NCI-H1417 (cell line): ENCODE measurements at places on chromosomes 12 and 14.
A peak's percentile ranks its signal among the peaks of the same experiment; 100 is the strongest.

DNA sequence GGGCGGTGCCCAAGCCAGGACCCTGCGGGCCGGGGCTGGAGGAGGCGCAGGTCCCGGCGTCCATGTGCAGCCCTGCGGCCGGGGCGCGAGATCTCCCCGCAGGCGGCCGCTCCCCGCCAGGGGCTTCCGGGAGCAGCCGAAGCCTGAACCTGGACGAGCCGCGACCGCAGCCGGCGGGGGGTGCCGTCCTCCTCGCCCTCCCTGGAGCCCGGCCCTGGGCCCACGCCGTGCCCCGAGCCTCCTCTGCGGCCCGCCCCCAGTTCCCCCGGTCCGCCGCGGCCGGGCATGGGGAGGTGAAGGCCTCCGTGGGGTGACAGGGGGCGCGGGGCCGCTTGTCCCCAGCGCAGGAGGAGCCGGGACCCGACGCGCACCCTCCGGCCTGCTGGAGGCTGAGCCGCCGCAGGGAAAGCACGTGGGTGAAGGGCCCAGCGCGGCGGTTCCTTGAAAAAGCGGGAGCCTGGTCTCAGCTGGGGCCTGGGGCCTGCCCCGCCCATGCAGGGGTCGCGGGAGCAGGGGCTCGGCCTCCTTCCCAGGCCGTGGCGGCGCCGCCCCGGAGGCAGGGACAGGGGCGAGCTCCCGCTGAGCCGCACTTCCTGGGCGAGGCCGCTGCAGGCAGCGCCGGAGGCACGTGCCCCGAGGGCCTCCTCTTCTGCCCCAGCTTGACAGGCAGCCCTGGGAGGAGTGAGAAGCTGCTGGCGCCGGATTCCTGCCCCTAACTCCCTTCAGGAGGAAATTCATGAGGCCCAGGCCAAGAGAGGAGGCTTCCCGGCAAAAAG is 55.6 kb upstream of the PPP2R5C start:
- no peak for DNase-seq

- peak; percentile 11 for DNase-seq
These were observed 127.2 kb upstream of the ATF7IP start for GRCh38 chr12:14238221-14238792.

DNA sequence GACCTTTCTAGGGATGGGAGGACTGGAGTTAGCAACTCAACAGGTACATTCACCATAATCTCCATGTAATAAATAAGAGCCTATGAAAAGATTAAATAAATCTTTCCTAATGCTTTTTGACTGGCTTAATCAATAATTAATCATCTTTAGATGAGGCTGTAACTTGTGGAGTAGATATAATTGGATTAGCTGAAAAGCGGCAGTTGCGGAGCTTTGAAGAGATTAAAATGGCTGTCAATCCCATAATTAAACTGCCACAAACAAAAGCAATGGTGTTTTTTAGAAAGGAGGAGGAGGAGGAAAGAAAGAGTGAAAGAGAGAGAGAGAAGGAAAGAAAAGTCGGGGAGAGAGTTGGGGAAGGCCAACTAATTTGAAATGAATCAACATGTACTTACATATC is 70.7 kb upstream of the TMEM263 start:
- no peak for DNase-seq

DNA sequence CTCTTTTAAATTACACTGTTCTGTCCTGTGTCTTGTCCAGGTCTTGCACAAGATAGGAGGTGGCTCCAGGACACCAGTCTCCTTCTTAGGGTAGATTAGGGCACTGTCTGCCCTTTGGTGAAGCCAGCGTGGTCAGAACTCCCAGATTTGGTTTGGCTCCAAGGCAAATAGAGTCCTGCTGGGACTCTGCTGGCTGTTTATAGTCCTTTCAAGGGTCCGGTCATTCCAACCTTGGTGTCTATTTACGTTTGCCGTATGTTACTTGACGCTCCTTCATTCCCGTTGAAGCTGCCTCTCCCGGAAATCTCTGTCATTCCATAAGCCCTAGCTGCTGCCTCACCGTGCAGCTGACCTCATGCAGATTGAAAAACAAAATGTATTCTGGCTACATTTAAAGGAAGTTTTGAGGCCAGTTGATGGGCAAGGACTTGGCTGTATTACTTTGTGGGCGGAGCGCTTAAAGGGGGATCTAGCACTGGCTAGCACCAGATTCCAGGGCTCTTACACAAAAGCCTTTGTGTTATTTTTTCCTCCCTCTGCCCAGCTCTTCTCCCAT is 180.6 kb downstream of the AKAP6 start:
- DNase-seq, result no peak

DNA sequence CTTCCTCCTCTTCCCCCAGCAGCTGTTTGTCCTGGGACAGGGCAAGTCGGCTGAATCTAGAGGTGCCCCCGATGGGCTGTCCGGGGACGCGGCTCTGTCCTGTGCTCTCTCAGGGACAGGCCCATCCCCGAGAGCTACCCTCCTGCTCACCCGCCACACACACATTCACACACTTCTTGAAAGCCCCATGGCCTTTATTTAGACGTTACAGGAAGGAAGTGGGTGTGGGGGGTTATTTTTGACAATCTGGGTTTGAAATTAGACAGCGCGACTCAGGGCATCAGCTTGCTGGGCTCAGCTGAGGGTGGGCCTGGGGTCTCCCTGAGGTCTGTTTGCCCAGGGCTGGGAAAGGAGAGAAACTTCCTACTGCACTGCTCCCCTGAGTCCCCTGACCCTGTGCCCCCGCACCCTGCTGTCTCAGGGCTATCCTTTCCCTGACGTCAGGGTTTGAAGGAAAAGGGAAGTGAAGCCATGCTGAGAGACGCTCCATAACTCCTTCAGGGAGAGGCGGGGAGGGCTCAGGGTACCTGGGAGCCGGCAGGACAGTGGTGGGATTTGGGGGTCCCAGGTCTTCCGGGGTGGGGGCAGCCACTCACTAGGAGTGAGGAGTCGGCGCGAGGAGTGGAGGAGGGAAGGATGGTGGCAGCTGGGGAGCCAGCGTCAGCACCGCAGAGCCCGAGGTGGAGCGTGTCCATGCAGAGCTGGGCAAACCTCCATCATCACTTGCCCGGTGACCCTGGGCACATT is 8.1 kb downstream of the PTPN6 start:
- no peak for DNase-seq

- no peak for DNase-seq
These were observed 27.6 kb upstream of the ETV6 start for GRCh38 chr12:11621797-11622423.

DNA sequence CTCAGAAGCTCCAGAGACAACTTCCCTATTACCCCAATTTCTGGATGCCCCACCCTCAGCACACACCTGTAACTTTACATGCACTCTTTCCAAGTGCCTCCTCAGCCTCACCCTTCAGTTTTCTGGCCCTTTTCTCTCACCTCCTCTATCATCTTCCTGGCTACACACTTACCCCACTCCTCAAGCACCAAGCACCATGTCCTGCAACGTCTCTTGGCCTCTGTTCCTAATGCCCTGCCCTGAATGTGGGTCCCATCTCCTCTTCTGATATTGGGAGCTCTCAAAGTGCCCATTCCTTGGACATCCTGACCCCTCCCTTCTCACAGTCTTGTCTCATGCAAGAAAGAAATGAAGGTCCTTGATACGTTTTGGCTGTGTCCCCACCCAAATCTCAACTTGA is 1.2 kb downstream of the KRT72 start:
- no peak for DNase-seq

DNA sequence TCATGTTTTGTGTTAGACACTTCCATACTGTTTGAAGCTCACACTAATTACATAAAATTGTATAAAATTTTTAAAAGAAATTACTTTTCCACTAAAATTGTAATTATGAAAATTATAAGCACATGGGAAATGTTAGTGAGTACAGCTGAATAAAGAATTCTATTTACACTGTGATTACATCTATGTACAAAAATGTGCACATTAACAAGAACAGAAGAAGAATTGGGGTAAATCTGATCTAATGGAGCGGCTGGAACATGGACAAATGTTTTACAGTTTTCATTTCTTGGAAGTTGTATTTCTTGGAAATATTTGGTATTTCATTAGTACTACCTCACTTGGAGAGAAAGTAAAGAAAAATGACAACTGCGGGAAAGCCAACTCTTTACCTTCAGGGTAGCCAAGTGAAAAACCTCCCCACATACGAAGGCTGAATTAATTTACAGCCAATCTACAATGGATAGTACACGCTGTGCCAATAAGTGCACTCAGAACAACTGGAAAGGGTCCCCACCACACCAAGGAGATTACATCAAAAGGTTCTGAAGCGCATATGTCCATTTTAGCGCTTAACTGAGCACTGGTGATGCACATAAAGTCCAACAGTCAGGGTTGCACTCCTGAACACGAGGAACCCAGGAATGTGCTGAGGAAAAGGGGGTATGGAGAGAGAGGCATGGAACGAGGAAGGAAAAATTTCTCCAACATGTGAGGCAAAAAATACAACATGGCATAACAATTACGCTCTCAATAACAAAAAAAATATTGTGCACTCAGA is 17.5 kb downstream of the MED13L start:
- no peak for DNase-seq

DNA sequence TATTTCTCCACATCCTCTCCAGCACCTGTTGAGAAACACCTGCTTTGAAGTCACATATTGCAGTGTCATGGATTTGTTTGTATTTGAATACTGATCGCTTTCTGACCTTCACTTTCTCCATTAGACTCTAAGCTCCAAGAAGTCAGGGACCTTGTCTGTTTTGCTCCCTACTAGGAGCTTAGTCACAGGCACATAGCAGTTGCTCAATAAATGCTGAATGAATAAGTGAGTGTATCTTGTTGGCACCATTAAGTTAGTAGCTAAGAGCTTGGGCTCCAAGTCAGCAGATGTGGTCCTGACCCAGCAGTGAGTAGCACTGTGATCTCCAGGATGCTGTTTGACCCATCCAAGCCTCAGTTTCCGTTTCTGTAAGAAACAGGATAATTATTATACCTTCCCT is 10.1 kb downstream of the MVK start:
- DNase-seq, result no peak

GRCh38 chr14:52240623-52241022 is 26.9 kb upstream of the PTGDR start:
- peak; percentile 21 for DNase-seq

DNA sequence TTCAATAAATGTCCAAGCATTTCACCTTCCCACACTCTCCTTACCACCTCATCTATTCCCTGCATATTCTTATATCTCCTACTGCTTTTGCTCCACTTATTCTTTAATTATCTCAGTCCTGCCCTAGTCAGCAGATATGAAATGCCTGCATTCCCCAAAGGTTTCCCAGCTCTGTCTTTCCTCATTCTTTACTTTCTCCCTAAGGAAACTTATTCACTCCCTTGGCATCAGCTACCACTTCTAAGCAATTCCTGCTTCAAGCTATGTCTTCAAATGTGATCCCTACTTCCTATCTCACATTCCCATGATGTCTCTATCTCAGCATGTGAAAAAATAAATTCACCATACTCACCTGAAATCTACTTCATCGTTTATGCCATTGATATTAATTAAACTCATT is 111.8 kb downstream of the CAPZA3 start:
- DNase-seq, result no peak

DNA sequence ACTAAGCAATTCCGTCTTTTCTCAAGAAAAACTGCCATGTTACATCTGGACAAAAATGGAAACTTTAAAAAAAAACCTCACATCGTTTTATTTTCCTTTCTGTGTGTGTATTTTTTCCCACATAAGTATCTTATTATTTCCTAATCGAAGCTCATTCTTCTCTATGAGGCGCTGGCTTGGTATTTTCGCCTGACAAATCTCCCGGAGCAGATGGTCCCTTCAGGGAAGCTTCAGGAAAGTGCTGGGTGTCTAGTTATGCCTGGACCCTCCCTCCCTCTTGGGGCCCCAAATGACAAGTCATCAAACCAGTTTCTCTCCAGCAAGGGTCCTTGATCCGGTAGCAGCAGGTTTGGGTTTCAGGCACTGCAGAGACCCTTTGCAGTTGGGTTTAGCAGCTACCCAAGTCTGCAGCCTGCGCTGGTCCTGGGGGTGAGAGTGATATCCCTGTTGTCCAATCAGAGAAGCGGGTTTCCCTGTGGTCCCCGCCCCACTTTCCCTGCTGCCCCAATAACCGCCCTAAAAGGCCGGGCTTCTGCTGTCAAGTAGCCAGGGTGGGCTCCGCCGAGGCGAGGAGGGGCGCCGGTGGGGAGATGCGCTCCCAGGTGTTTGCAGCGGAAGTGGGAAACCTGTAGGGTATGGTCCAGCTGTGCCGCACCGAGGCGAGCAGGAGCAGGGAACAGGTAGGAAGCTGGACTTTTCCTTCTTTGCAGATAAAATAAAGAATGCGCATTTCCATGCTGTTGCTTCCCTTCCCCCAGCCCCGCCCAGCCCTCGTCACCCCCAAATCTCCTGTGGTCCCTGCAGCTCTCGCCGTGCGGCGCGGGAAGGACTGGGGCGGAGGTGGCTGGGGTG is at the start of gene CNTN1:
Gene CNTN1, plus strand, starts transcription at position 527 of the 852 bp plus-strand sequence.
- DNase-seq, result peak; percentile 94

DNA sequence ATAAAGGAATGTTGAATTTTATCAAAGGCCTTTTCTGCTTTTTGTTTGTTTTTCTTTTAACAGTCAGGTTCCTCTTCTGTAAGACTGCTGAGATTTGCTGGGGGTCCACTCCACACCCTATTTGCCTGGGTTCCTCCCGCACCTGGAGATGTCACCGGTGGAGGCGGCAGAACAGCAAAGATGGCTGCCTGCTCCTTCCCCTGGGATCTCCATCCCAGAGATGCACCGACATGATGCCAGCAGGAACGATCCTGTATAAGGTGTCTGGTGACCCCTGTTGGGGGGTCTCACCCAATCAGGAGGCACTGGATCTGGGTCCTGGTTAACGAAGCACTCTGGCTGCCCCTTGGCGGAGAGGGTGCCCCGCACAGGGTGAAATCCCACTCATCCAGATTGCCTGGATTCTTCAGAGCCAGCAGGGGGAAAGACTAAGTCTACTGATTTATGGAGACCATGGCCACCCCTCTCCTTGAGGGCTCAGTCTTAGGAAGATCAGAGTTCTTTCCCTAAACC is 244.0 kb upstream of the MDGA2 start:
- DNase-seq, result no peak
